ENCODE measurements at places on chromosomes 6 and 20.

GRCh38 chr20:4375881-4376280 lies 345.8 kb upstream of the PRND start:
- DNase-seq: no peak

DNA sequence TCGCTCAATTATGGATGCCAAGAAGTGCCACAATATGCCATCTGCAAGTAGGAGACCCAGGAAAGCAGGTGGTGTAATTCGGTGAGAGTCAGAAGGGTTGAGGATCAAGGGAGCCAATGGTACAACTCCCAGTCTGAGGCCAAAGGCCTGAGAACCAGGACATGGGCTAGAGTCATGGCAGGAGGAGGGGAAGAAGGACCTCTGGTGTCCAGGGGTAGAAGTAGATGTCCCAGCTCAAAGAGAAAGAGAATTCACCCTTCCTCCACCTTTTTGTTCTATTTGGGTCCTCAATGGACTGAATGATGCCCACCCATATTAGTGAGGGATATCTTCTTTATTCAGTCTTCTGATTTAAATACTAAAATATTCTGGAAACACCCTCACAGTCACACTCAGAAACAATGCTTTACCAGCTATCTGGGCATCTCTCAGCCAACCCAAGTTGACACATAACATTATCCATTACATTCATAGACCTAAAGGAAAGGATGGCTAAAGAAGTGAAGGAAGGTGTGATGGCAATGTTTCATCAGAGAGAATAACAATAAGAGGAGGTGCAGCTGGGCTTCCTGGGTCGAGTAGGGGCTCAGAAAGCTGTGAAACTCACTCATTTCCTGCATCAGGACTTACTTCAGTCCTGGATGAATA lies 21.2 kb upstream of the HLA-DQA1 start:
- DNase-seq: no peak

- no peak for DNase-seq
These were observed 80.9 kb downstream of the WASF1 start for GRCh38 chr6:110098511-110099116.

DNA sequence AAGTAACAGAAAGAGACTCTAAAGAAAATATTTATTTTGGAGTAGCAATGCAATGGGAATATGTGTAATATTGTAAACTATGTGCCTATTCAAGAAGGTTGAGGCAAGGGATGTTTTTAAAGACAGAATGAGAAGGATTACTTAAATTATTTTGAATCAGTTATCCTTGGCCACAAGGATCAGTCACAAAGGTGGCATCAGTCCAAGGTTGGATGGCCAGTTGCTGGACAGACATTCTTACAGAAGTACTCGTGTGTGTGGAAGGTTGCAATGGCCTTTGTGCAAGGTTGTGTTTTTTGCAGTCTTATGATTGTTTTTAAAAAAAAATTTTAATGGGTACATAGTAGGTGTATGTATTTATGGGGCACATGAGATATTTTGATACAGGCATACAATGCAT lies 2.0 kb downstream of the QRSL1 start:
- no peak for DNase-seq

DNA sequence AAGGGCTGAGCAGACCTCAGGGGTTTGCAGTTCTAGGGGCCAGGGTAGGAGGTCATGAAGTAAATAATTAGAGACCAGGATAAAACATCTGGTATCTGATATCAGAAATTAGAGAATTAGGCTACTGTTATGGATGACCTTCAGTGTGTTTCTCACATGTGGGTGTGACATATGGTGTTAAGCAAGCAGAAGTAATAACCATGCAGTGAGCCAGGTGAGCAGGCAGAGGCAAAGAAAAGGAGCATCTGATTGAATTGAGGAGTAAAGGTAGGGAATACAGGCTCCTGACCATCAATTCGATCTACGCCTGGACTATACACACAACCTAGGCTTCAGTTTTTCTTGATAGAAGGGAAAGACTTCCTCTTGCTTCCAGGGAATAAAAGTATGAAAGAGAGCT lies 34.7 kb upstream of the MAP3K7 start:
- DNase-seq: no peak

DNA sequence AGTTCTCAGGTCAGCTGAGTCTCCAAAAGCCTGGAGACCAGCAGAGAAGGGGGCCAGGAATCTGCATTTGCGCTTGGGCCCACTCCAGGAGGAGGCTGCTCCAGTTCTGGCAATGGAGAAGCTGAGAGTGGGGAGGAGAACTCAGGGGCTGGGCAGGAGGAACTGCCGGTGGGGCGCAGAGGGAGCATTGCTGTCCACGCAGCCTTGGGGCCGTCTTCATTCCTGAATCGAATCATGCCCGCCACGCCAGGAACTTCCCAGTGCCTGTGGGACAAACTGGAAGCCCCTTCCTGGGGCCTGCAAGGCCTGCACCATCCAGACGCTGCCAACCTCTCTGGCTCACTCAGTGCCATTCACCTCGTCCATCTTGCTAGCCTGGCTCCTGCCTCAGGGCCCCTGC lies 16.9 kb downstream of the RAB44 start:
- DNase-seq: no peak

DNA sequence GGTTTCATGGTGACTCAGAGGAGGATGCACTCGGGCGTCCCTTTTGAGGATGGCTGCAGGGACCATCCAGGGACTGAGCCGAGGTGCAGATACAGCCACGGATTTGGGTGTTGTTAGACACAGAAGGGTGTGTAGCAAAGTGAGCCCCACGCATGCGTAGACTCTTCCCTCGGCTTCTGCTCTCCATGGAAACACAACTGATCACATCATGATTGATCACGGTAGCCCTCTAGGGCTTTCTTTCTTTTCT lies 606 bp upstream of the ULBP1 start:
- peak; percentile 55 for DNase-seq

GRCh38 chr6:37704923-37705238 lies 7.2 kb upstream of the MDGA1 start:
- no peak for DNase-seq

- no peak for DNase-seq
These were observed 42.3 kb upstream of the ATXN1 start for GRCh38 chr6:16803294-16804200.

- DNase-seq: no peak
These were observed 42.6 kb downstream of the MAP1LC3A start for GRCh38 chr20:34600892-34601653.

DNA sequence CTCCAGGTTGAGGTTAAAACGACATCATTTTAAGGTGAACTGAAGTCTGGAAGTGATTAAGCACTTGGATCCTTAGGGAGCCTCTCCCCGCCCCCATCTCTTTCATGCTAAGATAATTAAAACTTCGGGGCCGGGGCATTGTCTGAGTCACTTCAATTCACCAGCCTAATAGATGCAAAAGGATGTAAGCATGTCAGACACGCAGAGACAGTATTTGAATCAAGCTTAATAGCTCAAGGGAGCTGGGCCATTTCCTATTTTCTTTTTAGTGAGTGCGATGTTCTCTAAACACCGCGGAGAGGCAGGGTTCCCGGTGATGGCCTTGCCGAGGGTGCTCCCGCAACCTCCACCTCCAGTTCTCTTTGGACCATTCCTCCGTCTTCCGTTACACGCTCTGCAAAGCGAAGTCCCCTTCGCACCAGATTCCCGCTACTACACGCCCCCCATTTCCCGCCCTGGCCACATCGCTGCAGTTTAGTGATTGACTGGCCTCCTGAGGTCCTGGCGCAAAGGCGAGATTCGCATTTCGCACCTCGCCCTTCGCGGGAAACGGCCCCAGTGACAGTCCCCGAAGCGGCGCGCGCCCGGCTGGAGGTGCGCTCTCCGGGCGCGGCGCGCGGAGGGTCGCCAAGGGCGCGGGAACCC lies 516 bp upstream of the IRF4 start:
- peak; percentile 43 for DNase-seq

DNA sequence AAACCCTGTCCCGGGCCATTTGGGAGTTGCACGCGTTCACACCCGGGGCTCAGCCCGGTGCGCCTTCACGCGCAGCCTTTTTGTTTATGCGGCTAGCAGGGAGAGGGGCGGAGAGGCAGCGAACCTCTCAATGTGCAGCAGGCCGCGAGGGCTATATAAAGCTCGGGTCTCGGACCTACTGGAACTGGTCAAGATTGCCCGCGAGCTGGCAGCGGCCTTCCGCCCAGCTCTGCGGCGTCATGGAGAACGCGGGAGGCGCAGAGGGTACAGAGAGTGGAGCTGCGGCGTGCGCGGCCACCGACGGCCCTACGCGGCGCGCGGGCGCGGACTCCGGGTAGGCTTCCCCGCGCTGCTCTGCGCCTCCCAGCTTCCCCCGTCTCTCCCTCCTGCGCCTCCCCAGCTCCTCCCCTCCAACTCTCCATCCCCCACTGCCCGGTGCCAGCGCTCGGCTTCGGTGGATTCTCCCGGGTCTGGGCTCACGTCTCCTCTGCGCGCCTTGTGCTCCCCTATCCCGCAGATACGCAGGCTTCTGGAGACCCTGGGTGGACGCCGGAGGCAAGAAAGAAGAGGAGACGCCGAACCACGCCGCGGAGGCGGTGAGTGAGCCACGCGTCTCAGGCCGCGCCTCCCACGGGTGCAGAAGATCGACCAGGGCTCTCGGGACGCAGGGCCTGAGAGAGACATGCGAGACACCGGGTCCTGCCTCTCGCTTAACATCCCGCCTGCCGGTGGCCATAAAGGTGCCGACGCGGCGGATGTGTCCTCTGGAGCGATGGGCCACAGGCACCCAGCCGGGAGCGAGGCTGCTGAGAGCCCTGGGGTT lies at the start of gene RIPPLY2:
TSS of gene RIPPLY2 (plus strand) at position 183 of the 823 bp plus-strand sequence. CDS start at position 240, 57 bp downstream.
- DNase-seq: no peak

- no peak for DNase-seq
These were observed 1.1 kb downstream of the EDN1 start for GRCh38 chr6:12291071-12291838.

GRCh38 chr6:136792410-136793262 lies at the start of gene MAP3K5:
Gene MAP3K5 (minus strand): TSS chr6:136792477. CDS start chr6:136792157, 320 bp downstream.
- peak; percentile 95 for DNase-seq

GRCh38 chr6:63371104-63371715 lies 51.4 kb upstream of the LGSN start:
- DNase-seq: no peak

DNA sequence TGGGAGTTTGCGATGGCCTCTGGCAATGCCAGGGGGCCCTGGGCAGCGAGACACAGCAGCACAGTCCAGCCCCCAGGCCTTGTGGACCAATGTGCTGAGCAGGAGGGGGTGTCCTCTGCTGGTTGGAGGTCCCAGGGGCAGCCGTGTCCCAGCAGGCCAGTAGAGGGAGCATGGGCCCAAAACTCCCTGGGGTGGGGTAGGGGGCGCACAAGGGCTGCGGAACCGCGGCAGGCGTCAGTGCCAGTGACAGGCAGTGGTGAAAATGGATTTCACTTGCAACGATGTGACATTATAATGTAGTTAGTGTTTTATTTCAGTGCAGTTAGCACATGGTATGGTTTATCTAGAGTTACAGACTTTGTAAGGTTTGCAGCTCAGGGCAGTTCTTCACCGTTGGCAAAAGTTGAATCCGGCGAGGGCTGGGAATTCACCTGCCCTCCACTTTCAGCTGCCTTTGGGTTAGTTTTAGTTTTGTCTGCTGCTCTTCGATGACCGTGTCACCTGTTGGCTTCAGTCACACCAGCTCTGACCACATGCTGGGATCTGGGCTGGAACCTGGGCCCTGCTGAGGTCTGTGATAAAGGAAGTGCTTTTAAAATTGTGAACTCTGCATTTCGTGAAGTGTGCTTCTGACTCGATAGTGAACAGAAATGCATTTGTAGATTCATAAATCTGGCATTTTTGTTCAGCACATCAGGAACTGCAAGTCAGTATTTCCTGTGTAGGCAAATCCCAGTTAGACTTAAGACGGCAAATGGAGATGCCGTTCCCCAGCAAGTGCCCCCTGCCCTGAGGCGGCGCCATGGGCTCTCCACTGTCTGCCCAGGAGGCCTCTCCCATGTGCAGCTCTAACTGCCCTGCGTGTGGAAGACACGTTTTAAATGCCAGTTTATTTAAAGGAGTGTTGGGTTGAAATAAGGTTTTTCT lies 46.8 kb downstream of the PYGB start:
- peak; percentile 61 for DNase-seq

GRCh38 chr6:143050509-143050908 lies 10.2 kb upstream of the AIG1 start:
- no peak for DNase-seq

GRCh38 chr20:47725248-47725973 lies 59.9 kb downstream of the SULF2 start:
- DNase-seq: peak; percentile 86

GRCh38 chr6:35165630-35166071 lies 24.5 kb upstream of the TCP11 start:
- DNase-seq: no peak

DNA sequence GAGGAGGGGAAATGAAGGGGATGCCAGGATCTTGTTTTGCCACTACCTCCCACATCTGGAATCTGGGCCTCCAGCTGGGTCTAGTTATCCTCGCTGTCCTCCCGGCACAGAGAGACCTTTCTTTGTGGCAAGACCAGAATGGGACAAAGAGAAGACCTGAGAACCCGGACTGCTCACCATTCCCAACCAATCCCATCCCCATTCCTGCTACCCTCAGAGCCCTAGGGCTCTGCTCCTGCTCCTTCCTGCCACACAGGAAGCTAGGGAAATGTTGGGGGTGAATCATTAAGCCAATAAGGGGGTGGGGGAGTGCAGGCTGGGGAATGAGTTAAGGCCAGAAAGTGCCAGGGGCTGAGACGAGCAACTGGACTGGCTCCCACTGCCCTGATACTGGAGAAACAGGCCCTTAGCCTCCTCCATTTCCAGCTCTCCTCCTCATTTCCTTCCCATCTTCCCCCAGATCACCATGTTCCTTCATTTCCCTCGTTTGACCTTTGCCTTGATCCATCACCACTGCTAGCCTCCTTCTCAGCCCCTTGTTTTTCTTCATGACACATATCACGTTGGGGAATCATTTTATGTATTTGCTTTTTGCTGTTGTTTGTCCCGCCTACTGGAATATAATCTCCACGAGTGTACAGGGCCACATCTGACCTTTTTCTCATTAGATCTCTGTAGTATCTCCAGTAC lies 4.6 kb upstream of the IER3 start:
- DNase-seq: no peak

DNA sequence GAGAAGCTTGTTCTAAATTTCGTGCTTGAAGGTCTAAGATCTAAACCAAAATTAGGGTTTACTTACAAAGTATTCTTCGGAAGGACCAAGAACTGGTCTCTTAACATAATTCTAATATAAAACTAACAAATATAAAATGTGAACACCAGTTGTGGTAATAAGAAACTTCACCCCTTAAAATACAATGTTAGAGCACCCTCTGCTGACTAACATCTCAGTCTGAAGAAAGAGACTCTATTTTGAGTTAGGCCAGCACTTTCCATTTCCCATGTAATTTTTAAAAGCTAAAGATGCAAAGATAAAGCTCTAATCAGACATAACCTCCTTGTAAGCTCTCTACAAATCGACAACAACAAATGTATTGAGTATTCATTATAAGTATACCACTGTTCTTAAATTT lies 24.6 kb downstream of the ATG5 start:
- DNase-seq: peak; percentile 50

- no peak for DNase-seq
These were observed 438.6 kb downstream of the PKHD1 start for GRCh38 chr6:51648774-51649173.

- DNase-seq: no peak
These were observed 16.2 kb downstream of the TFAP2A start for GRCh38 chr6:10398446-10399218.

- DNase-seq: no peak
These were observed 155.9 kb downstream of the JARID2 start for GRCh38 chr6:15401769-15402250.

- DNase-seq: no peak
These were observed 24.6 kb downstream of the KDM1B start for GRCh38 chr6:18179770-18180356.

Data from CD4-positive, alpha-beta T cell treated with Interleukin-21 for 1 hour (primary cell).